ENCODE measurements at places on chromosomes 6 and 20. TPM values are rescaled to one million over a fixed set of nuclear protein-coding genes. Genes with fewer than 3 reads are reported as not detected.

The KIAA1755 gene
- total RNA-seq, result 2.6 TPM

The CDH26 gene
- total RNA-seq, result 6.0 TPM

The MLIP gene
- 0.37 TPM for total RNA-seq

The XKR7 gene
- total RNA-seq, result not detected

The GPSM3 gene
- total RNA-seq, result 24.4 TPM

The UNC5CL gene
- 3.1 TPM for total RNA-seq

The DACT2 gene
- 1.4 TPM for total RNA-seq

The ZNFX1 gene
- 41.0 TPM for total RNA-seq

The OR2H2 gene
- total RNA-seq, result not detected

The MED20 gene
- total RNA-seq, result 26.9 TPM

The PPP1R14C gene
- 33.6 TPM for total RNA-seq

The TCP11 gene
- 0.35 TPM for total RNA-seq

The FBXO30 gene
- total RNA-seq, result 7.7 TPM

The DSP gene
- total RNA-seq, result 29.2 TPM

The TMX4 gene
- total RNA-seq, result 45.2 TPM

The HS3ST5 gene
- total RNA-seq, result not detected

The OPN5 gene
- total RNA-seq, result not detected

The SNX21 gene
- total RNA-seq, result 23.9 TPM

The GTPBP2 gene
- 58.6 TPM for total RNA-seq
